NCI-H226 (cell line): ENCODE measurements at places on chromosomes 16 and 17.

- no peak for DNase-seq
These were observed 31.8 kb upstream of the ZFPM1 start for GRCh38 chr16:88421301-88421700.

DNA sequence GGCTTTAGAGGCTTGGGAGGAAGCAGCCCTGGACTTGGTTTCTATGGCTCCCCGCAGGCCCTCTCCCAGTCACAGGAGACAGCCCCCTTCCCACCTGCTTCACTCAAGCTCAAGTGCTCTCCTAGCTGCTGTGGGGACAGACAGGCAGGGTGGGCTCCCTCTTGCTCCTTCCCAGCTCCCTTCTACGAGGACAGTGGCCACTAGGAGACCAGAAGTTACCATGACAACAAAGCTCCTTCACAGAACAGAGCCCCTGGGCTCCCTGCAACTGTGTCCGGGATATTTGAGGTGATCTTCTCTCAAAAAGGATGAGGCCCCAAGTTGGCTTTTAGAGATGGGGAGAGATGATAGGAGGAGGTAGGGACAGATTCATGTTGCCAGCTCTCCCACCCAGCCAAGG lies 116.3 kb downstream of the AMFR start:
- DNase-seq: no peak

GRCh38 chr17:36613155-36613554 lies 11.8 kb downstream of the MRM1 start:
- no peak for DNase-seq

DNA sequence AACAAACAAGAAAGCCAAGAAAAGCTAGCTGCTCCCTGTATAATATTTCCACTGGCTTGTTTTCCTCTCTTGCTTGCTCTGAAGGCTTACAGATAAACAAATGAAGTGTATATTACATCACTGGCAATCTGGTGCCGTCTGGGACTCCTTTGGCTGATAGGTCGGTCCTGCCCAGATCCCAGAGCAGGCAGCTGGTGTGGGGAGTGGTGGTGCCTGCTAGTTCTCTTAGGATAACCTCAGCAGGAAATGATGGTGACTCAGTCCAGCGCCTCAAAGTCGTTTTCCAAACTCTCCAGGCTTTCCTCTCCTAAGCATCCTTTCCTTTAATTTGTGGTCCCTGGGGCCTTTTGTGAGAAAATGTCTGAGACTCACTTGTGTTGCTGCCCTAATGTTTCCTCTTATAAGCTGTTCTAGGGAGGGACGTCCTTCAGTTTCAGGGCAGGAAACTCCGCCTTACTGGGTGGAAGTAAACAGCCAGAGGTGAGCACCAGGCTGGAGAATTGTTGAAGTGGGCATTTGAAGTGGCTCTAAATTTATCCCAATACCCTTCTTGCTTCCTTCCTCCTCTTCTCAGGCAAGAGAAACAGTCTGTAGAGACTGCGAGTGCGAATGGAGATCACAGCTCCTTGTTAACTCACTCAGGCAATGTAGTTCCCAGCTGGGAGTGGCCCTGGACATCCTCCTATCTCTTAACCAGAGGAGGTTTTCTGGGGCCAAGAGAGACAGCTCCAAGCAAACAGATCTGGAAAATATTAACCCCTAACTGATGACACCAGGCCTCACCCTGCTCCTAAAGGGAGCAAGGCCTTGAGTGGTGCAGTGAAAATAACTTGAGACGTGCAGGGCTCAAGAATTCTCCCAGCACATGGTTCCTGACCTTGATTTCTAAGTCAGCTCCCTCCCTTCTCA lies 34.9 kb downstream of the CD300LF start:
- peak; percentile 86 for DNase-seq

DNA sequence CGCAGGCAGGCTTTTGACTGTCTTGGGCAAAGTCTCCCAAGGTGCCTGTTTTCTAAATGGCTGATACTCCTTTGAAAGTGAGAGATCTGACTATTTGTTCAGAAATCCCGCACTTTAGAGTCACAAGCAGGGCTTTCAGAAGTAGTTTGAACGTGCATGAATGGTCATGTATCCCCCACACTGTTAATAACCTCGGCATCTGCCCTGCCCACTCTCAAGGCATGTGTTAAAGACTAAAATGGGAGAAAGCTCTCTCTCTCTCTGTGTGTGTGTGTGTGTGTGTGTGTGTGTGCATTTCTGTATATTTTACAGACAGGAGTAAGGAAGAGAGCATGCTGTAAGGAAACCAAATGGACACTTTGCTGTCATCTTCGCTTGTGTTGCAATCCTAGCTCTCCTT lies 163.7 kb downstream of the MAF start:
- no peak for DNase-seq

- DNase-seq: no peak
These were observed 123.6 kb downstream of the CDYL2 start for GRCh38 chr16:80680839-80681238.

DNA sequence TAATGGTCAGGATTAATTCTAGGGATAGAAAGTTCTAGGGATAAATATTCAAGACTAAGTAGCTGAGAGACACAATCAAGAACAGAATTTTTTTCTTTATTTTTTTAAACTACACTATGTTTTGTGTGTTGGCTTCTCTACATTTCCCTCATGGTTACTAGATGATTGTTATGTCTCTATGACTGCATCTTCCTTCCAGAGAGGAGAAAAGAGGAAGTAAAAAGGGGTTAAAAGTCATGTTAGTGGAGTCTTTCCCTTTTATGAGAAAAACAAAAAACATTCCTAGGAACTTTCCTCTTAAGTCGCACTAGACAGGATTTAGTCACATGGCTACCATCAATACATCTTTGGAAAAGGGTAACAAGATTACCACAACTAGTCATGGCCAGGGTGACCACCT lies 375.0 kb downstream of the KCNJ2 start:
- DNase-seq: no peak

GRCh38 chr17:17467720-17468119 lies 9.1 kb upstream of the MED9 start:
- DNase-seq: no peak

DNA sequence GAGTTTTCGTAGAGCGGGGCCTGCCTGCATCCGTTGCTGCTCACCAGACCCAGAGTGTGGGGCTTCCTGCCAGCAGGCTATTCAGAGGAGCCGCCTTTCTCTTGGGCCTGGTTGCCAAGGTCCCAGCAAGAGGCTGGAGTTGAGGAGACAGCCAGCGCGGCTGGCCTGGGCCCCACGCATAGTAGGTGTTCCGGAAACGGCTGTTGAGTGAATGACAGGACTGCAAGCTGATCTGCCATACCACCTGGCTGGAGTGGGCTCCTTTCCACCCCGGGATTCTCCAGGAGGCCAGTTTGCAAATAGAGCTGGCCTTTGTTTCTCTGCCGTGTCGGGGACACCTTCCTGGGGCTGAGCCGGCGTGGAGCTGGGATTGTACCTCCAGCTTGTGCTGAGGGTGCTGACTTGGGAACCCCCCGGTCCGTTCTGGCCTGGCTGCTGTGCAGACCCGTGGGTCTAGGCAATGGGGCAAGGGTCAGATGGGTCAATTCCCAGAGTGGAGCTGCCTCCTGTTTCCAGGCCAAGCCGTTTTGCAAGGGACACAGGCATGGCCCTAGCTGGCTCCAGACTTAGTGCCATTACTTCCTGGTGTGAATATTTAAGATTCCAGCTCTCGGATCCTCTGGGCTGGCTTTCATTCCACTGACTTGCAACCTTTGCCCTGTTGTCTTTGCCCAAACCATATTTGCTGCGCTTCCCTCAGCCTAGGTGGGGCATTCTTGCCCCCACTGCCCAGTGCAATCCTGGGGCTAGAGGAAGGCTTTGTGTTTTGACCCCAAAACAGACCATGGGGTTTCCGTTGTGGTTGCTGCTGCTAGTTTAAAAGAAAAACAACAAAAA lies 68.8 kb downstream of the CMIP start:
- no peak for DNase-seq

DNA sequence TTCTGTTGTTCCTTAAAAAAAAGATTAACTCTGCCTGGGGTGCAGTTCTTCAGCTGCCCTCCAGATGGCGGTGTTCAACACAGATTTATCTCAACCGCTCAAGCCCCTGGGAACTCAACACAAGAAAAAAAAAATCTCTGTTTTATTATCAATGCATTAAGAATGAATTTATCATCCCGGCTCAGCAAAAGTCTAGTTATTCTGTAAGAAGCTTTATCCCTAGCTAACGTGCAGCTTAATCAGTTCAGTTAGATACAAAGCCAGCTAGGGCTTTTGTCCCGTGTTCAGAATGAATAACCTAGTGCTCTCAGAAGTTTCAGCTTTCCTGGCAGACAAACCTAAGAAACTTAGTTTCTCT lies 475.9 kb upstream of the CCL2 start:
- DNase-seq: peak; percentile 17

- DNase-seq: no peak
These were observed 23.9 kb downstream of the DHRS7C start for GRCh38 chr17:9767432-9767991.

GRCh38 chr16:27838536-27839175 lies 224.9 kb downstream of the GSG1L start:
- DNase-seq: no peak

DNA sequence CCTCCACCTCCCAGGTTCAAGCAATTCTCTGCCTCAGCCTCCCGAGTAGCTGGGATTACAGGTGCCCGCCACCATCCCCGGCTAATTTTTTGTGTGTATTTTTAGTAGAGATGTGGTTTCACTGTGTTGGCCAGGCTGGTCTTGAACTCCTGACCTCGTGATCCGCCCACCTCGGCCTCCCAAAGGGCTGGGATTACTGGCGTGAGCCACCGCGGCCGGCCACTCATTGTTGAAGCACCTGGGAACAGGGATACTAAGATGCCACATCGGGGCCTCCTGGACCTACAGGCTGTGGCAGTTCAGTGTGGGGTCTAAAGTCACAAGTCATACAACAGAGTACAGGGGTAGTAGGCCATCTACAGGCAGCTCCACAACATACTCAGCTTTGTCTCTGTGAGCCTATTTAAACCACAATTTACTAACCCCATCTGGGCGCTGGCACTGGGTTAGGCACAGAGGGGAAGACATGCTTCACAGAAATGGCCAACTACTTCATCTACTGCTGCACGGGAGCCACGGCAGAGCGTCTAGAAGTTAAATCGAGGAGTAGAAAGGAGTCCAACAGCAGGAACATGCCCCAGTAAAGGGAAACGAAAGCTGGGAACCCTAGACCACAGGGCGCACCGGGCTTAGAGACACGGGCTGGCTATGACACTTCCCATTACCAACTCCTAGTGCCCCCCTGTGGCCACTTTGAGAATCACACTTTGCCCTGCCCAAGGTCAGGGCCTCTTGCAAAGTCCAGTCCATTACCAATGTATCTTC lies 4.3 kb downstream of the VAMP2 start:
- DNase-seq: peak; percentile 69

DNA sequence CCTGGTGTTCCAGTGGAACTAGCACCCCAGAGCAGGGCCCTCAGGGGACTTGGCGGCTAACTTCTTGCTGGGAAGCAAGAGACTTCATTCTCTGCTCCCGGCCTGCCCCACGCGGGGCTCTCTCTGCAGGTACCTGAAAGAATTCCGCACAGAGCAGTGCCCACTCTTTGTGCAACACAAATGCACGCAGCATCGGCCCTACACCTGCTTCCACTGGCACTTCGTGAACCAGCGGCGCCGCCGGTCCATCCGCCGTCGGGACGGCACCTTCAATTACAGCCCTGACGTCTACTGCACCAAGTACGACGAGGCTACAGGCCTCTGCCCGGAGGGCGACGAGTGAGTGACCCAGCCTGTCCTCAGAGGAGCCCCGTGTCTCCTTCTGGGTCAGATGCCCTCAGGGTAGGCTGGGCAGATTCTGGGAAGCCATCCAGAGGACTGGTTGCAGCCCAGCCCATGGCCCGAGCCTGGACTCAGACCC lies 25.1 kb downstream of the UNK start:
- no peak for DNase-seq

- DNase-seq: no peak
These were observed 58.3 kb downstream of the USP32 start for GRCh38 chr17:60333628-60334031.

GRCh38 chr16:70746708-70747424 lies 54.1 kb downstream of the VAC14 start:
- peak; percentile 94 for DNase-seq
